Activated gamma-delta T cell (primary cell): ENCODE measurements at places on chromosomes 11 and 22.

DNA sequence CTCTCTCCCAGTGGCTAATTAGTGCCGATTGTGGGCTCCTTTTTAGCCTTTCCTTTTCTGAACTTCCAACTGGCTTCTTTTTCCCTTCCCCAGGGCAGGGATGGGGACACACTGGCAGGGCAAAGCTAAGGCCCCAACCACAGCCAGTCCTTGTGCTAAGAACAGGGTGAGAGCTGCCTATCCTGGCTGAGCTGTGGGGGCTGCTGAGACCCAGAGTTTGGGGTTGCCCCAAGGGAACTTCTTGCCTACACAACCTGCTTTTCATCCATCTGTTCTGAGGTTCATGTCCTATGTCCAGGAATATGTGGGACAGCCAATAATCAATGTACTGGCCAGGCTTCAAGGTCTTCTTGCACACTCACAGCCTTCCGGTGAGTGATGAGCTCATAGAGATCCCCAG is 10.0 kb upstream of the TPBGL start:
- DNase-seq = no peak

- DNase-seq = no peak
Measured at GRCh38 chr22:45341498-45341897, 31.8 kb downstream of the FAM118A start.

- DNase-seq = no peak
Measured at GRCh38 chr11:59584294-59584693, 31.3 kb downstream of the OSBP start.

DNA sequence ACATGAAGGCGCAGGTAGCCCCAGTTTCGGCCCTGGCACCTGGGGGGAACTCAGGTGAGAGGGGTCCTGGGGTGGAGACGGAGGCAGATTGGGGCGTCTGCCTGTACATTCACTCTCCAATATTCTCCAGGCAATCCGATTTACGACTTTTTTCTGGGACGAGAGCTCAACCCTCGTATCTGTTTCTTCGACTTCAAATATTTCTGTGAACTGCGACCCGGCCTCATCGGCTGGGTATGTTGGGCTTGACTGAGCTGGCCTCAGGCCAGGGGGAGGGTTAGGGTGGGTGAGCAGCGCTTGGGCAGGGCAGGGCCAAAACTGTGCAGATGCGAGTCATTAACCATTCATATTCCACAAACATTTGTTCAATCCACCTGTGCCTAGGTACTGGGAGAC is 1.7 kb downstream of the TM7SF2 start:
- DNase-seq = no peak

DNA sequence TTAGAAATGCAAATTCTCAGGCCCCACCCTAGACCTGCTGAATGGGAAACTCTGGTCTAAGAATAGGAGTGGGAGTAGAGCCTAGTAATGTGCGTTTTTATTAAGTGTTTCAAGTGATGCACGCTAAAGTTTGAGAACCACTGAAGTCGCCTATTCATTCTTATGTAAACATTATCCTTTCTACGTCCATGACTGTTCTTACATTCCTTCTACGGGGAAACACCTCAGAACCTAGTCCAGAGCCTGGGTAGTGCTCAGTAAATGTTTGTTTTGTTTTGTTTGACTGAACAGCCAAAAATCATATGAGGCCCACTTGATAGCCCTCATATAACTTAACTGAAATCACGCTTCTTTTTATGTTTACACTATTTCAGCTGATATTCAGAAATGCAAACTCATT is 29.8 kb downstream of the VSIG10L2 start:
- DNase-seq = no peak

DNA sequence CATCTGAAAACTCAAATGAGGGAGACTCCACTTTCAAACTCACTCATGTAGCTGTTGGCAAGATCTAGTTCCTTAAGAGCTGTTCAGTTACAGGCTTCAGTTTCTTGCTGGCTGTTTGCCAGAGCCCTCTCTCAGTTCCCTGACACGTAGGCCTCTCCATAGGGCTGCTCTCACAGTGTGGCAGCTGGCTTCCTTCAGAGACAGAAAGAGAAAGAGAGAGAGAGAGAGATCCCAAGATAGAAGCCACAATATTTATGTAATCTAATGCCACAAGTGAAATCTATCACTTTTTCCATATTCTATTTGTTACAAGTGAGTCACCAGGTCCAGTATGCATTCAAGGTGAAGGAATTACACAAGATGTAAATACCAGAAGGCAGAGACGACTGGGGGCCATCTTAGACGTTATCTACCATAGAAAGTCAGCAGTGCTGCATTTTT is 168.8 kb downstream of the RCN1 start:
- no peak for DNase-seq

DNA sequence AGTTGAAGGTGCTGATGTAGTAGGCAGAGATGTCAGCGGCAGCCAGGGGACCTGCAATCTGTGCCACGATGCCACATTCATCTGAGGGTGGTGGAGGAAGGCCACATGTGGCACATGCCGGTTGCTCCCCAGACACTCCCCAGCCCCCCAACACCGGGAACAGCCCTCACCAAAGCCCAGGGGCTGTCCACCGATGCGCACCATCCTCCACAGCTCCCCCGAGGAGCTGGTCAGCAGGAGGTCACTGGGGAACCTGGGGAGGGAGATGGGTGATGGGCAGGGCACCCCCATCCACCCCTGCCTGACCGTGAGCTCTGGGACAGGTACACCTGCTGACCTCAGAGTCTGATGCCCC is 3.5 kb downstream of the CASTOR1 start:
- no peak for DNase-seq

GRCh38 chr22:28883657-28883916 is 215 bp downstream of the ZNRF3 start:
- no peak for DNase-seq

DNA sequence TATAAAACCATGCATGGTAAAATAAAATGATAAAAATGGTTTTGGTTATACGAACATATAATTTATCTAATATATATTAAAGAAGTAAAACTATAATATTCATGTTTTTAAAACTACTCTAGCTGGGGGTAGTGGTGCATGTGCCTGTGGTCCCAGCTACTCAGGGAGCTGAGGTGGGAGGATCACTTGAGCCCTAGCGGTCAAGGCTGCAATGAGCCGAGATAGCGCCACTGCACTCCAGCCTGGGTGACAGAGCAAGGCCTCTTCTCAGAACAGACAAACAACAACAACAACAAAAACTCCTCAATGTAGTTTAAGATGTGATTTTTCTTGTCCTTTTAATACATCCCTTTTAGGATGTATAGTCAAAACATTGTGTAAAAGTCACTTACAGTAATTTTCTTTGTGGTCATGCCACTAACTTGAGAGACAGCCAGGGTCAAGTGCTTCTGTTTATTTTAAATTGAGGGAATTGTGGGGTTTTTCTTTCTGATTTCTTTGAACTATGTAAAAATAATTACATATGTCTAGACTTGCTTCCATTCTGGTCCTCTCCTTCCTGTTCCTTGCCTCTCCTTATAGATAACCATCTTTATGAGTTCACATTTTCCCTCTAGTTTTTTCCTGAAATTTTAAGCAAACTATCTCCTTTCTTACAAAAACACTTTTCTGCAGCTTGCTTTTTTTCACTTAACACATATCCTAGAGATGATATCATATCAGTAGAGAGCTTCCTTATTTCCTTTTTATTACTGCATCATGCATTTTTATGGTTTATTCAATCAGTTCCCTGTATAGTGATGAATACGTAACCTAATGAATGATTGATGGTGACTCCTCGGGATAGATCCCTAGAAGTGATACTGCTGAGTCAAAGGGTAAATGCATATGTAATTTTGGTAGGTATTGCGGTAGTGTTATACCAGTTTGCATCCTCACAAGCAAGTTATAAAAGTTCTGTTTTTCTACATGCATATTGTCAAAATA is 9.1 kb downstream of the OR2AT4 start:
- DNase-seq = no peak

- DNase-seq = no peak
Measured at GRCh38 chr11:59173964-59174663, 2.2 kb downstream of the DTX4 start.

GRCh38 chr11:15053191-15053685 is 20.2 kb upstream of the CALCB start:
- DNase-seq = no peak

DNA sequence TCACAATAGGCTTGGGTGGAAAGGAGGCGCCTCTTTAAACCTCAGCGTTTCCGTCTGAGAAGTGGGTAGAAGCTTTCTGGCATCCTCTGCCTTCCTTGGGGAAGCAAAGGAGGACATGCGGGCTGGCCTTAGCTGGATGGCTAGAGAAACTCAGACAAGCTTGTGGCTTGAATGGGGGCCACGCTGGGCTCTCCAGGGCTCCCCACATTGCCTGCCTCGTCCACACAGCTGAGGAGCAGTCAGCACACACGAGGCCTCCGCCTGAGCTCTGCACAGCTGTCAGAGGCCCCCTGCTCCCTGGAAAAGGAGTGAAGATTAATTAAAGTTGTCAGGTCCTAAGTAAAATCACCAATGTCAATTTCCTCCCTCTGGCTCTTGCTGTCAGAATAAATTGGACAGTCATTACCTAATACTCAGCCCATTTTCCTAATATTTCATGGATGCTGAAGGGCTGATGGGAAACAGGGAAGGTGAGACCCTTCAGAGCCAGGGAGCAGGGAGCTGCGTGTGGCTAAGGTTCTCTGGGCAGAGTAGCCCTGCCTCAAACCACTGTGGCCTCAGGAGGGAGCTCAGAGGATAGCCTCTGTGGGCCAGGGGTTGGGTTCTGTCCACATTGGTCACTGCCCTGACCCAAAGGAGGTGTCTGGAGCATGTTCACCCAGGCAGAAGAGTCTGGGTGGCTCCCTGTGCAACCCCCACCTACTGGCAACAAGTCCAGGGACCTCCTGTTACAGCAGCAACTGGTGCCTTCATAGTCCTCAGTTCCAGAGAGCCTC is 118.3 kb upstream of the CD82 start:
- DNase-seq = no peak

DNA sequence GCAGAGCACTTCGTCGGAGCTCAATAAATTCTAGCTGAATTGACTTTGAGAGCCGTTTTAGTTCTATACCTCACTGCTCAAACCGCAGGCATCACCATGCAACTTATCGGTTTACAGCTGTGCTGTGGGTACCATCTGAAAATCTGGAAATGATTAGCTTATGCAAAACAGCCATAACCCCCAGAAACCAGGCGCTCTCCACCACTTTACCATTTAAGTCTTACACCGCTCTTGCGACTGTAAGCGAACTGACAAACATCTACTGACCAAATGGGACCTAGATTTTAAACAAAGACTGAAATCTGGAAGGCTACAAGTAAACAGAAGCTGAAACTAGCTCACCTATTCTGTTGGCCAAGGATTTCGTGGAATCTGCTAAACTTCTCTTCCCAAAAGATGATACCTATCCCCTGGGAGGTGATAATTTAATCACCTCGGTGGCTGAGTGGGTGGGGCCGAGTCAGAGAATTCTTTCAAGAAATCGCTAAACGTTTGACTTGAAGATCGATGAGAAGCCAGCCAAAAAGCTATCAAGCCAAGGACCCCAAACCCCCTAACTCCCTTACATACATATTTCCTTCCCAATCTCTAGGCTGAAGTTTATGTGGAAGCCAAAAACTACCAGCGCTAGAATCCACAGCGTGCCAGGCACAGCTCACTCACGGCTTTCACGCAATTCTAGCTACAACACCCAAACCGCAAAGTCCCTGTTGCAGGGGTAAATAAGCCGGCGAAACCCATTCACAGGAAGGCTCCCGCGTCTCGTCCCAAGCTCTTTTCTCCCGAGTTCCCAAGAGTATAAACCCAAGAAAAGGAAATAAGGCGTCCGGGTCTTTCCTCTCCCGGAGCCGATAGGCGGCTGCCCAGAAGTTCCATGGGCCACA is 644 bp downstream of the SPTY2D1 start:
- DNase-seq = no peak

DNA sequence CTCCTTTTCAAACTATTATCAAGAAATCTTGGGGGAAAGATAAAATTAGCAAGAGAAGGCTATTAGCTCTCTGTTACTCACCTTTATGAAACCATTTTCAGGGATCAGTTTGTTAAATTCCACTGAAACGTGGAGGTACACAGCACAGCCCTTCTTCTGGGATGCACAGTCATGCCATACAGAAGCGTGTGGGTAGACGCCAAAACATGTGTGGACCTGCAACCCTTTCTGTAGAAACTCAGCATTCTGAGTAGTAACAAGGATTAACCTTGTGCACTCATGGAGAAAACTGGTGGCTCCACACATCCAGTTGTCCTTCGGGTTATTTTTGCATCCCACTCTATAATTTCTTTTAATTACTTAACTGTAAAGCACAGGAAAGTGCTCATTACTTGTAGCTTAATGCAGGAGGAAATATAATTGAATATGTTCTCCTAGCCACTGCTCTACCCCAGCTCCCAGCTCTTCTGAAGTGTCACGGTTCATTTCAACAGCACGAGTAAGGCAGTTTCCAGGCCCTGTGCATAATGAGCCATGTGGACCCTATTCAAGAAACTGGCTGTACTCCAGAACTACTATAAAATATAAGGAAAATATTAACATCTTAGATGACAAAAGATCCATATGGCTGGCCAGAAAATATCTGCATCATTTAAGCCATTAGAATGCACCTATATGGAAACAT is 26.1 kb downstream of the BDNF start:
- no peak for DNase-seq

DNA sequence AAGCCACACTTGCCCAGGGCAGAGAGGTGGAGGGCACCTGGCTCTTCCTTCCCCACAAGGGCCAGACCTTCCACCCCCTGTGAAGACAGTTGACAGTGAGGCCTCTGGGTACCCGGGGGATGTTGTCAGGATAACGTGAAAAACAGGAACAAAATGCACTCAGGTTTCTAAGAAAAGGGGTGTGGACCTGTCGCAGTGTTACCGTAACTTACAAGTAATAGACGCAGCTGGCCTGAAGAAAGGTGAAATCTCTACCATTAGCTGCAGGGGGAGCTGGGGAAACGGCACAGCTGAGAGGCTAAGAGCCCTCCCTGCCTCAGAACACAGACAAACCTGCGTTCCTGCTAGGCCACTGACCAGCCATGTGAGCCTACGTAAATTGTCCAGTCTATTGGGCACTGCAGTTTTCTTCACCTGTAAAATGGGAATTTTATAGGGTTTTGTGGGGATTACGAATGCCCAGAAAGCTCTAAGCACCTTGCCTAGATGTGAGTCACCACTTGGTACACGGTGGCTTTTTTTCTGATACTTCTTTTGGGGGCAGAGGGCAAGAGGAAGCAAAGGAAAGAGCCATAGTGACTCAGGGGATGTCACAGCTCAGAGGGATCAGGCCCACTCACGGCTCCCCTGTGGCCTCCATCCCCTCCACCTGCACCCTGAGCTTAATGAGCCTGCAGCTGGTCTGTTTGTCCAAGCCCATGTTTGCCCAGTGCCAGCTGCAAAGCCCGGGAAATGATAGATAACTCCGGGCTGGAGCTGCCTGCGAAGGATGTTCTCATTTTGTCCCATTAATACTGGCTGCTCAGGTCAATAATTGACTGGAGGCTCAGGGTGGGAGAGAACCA is 18.4 kb upstream of the CABP7 start:
- DNase-seq = no peak

- DNase-seq = no peak
Measured at GRCh38 chr22:29098296-29098695, 25.5 kb downstream of the KREMEN1 start.

DNA sequence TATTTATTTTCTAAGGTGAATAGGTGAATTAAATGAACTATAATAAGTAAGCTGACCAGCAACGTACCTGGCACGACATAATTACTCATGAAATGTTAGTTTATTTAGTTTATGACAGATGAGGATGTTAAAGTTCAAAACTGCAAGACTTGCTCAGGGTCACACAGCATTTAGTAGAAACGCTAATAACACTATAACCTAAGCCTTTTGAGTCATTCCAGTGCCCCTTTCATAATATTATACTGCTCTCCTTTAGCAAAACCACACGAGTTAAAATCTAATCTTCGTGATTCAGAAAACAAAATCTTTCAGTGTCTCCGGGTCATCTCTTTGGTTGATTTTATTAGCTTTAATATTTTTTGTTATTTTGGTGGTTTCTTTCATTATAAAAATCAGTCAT is 39.6 kb downstream of the BTBD10 start:
- DNase-seq = no peak
